Uterus (tissue), 4 donors: ENCODE measurements at places on chromosomes 1 and 21.
A peak's percentile ranks its signal among the peaks of the same experiment; 100 is the strongest.

DNA sequence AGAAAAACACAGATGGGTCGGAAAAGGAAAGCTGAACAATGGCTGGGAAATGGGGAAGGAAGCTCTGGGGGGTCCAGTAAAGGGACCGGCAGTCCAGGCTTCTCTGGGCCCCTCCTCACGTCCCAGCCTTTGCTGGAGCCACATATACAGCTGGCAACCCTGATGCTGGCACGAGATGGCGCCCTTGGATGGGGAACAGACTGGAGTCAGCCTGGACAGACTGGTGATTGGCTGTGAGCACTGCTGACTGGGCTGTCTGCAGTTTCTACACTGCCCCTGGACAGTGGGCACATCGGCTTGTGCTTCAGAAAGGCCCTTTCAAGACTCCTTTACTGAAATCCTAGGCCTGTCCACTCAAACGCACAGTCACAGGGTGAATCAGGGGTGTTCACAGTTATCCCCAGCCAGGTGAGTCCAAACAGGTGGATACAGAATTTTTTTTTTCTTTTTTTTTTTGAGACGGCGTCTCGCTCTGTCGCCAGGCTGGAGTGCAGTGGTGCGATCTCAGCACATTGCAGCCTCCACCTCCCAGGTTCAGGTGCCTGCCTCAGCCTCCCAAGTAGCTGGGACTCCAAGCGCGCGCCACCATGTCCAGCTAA lies 31.1 kb upstream of the ZBTB40 start:
- H3K27me3 ChIP-seq, result no peaks in the 10 kb centered on the region
- H3K36me3 ChIP-seq, result no peaks in the 10 kb centered on the region
- peak; percentile 53 for DNase-seq
- H3K4me1 ChIP-seq, result no peaks in the 10 kb centered on the region
- H3K27ac ChIP-seq, result no peak overlapping the region

GRCh38 chr1:193303849-193304248 lies 117.4 kb upstream of the B3GALT2 start:
- no peaks in the 10 kb centered on the region for H3K36me3 ChIP-seq
- H3K4me3 ChIP-seq, result no peak overlapping the region
- H3K27ac ChIP-seq, result no peak overlapping the region
- H3K4me1 ChIP-seq, result no peaks in the 10 kb centered on the region
- no peaks in the 10 kb centered on the region for H3K27me3 ChIP-seq

DNA sequence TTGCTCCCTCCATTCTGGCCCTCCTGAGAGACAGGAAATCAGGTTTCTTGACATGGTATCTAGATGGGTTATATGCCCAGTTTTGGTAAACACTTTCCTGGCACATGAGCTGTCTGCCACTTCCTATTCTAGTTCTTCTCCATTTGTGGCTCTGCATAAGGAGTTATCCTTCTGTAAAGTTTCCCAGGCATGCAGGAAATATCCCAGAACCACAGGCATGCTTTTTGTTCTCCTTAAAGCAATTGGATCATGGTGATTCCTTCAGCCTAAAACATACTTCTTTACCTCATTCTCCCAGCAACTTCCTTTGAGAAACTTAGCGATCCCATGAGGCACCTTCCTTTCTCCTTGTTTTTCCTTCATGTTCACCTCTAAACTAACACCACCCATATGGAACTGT lies 199.8 kb downstream of the CRB1 start:
- no peak for DNase-seq
- H3K27ac ChIP-seq, result no peak overlapping the region
- H3K4me1 ChIP-seq, result no peaks in the 10 kb centered on the region
- H3K4me3 ChIP-seq, result no peak overlapping the region
- H3K36me3 ChIP-seq, result no peaks in the 10 kb centered on the region

DNA sequence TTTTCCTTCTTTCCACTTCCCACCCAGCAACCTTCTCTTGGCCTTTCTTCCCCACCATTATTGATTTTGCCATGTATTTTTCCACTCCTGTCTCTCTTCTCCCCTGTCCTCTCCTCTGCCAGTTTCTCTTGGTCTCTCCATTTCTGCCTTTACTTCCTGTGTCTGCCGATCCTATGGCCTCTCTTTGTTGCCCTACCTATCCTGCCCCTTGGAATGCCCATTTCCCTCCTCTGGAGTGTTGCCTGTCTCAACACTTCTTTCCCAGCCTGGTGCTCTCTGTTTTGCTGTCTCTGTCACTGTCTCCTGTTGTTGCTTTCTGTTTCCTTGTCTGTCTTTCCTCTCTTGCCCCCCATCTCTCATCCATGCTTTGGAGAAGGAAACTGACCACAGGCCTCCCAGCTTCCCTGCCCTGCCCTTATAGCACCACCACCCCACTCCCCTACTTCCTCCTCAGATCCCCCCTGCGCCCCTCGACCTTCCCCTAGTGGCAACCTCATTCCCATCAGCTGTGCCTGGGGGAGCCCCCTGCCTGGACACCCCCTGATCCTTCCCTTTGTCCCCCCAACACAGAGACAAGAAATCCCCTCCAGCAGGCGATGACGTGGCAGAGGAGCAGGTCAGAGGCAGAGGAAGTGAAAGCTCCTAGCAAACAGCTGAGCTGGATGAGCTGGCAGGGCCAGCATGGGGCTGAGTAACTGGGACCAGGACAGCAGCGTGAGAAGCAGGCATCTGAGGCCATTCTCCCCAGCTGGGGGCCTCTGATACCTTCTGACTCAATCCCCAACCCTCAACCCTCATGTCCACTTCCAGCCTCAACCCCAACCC lies 6.6 kb upstream of the ETV3L start:
- no peak overlapping the region for H3K4me3 ChIP-seq
- no peaks in the 10 kb centered on the region for H3K36me3 ChIP-seq
- H3K27ac ChIP-seq, result no peak overlapping the region

GRCh38 chr21:27298465-27298864 lies 331.6 kb upstream of the ADAMTS5 start:
- no peak overlapping the region for H3K27ac ChIP-seq
- no peaks in the 10 kb centered on the region for H3K4me1 ChIP-seq
- H3K4me3 ChIP-seq, result no peak overlapping the region
- no peak for DNase-seq
- no peaks in the 10 kb centered on the region for H3K27me3 ChIP-seq
- no peaks in the 10 kb centered on the region for H3K36me3 ChIP-seq

- H3K27me3 ChIP-seq, result no peaks in the 10 kb centered on the region
- H3K4me3 ChIP-seq, result peak overlapping the region; percentile 91
- no peaks in the 10 kb centered on the region for H3K36me3 ChIP-seq
Measured at GRCh38 chr1:43650310-43651085, 549 bp downstream of the KDM4A start.

- H3K27me3 ChIP-seq, result no peaks in the 10 kb centered on the region
- no peak overlapping the region for H3K27ac ChIP-seq
- no peaks in the 10 kb centered on the region for H3K36me3 ChIP-seq
- no peak for DNase-seq
Measured at GRCh38 chr1:198047913-198048312, 108.9 kb upstream of the NEK7 start.

GRCh38 chr1:34749992-34750391 lies 4.9 kb upstream of the GJB5 start:
- H3K27me3 ChIP-seq, result no peaks in the 10 kb centered on the region
- no peak overlapping the region for H3K4me3 ChIP-seq
- H3K36me3 ChIP-seq, result no peaks in the 10 kb centered on the region
- H3K27ac ChIP-seq, result no peak overlapping the region

GRCh38 chr1:204871405-204872037 lies 859 bp downstream of the NFASC start:
- no peaks in the 10 kb centered on the region for H3K36me3 ChIP-seq
- no peaks in the 10 kb centered on the region for H3K27me3 ChIP-seq
- H3K4me3 ChIP-seq, result no peak overlapping the region
- H3K4me1 ChIP-seq, result peaks cover 13% of the 10 kb centered on the region

DNA sequence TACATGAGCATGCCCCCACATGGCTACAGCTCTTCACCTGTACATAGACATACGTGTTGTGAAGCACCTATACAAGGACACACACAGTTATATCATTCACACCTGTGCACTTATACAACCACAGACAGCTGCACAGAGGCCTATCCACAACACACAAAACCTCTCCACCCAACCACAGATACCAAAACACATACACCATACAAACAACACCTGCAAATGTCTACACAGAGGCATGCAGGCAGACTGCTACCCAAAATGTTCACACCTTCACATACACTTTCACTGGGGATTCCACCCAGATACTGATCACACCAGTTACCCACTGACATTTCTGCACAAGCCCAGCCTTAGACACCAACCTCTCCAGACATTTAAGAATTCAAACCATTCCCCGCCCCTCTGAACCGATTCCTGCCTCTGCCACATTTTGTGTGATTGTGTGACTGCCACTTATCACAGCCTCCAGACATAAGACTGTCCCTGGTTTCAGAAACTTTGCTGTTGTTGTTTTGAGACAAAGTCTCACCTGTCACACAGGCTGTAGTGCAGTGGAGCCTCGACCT lies 2.0 kb downstream of the C1orf232 start:
- no peaks in the 10 kb centered on the region for H3K36me3 ChIP-seq
- H3K27ac ChIP-seq, result no peak overlapping the region
- H3K4me3 ChIP-seq, result no peak overlapping the region
- H3K27me3 ChIP-seq, result no peaks in the 10 kb centered on the region

- H3K4me1 ChIP-seq, result no peaks in the 10 kb centered on the region
- H3K27ac ChIP-seq, result no peak overlapping the region
- H3K36me3 ChIP-seq, result no peaks in the 10 kb centered on the region
- no peaks in the 10 kb centered on the region for H3K27me3 ChIP-seq
- H3K4me3 ChIP-seq, result no peak overlapping the region
Measured at GRCh38 chr1:110612060-110612745, 6.0 kb upstream of the KCNA2 start.

DNA sequence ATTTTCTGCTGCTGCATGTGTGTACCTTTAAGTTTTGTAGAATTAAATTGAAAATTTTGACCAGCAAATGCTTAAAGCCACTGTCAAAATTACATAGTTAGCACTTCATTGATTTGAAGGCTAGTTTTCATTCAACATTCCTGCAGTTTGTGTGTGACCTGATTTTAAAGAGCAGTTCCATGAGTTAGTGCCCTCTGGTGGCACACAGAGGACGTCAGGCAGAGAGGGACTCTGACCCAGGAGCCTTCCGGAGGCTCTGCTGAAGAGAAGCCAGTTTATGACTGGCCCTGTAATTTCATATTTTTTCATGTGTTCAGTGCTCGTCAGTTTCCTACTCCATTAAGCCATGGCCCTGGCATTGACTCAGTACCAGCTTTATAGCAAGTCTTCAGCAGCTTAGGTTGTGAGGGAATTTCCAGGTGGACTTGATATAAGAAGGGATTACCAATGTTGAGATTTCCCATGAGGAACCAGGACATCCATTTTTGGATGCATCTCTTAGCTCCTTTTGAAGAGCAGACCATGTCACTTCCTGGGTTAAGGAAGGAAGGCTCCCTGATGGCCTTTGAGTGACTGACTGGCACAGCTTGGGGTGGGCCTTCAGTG lies 104.7 kb downstream of the CAMTA1 start:
- H3K36me3 ChIP-seq, result no peaks in the 10 kb centered on the region
- no peak overlapping the region for H3K4me3 ChIP-seq
- no peak overlapping the region for H3K27ac ChIP-seq
- no peaks in the 10 kb centered on the region for H3K27me3 ChIP-seq
- no peak for DNase-seq

GRCh38 chr1:95023399-95024043 lies 49.2 kb downstream of the ALG14 start:
- no peaks in the 10 kb centered on the region for H3K4me1 ChIP-seq
- H3K4me3 ChIP-seq, result no peak overlapping the region
- H3K27ac ChIP-seq, result peak overlapping the region; percentile 85
- DNase-seq, result peak; percentile 43
- no peaks in the 10 kb centered on the region for H3K36me3 ChIP-seq

- no peaks in the 10 kb centered on the region for H3K36me3 ChIP-seq
- H3K27me3 ChIP-seq, result no peaks in the 10 kb centered on the region
- H3K27ac ChIP-seq, result peak overlapping the region; percentile 4
- DNase-seq, result no peak
- H3K4me3 ChIP-seq, result no peak overlapping the region
Measured at GRCh38 chr1:225565847-225566246, 87.1 kb downstream of the ENAH start.

DNA sequence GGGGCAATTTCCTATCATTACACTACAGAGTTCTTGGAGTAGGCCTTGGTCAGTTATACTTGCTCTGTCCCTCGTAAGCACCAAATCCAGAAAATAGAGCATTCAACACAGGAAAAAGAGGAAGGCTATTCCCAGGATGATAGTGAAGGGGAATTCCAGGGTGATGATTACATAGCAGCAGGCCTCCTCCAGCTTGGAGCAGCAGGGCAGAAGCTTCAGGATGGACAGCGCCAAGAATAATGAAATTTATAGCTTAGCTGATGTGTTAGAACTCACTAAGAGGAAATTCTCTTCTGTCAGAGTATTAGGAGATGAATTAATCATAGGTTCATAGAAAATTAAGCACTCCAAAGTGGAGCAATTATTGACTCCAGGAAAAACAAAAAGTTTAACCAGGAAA lies 10.8 kb upstream of the SMAP2 start:
- H3K4me3 ChIP-seq, result no peak overlapping the region
- no peak for DNase-seq
- no peaks in the 10 kb centered on the region for H3K36me3 ChIP-seq
- no peaks in the 10 kb centered on the region for H3K4me1 ChIP-seq

DNA sequence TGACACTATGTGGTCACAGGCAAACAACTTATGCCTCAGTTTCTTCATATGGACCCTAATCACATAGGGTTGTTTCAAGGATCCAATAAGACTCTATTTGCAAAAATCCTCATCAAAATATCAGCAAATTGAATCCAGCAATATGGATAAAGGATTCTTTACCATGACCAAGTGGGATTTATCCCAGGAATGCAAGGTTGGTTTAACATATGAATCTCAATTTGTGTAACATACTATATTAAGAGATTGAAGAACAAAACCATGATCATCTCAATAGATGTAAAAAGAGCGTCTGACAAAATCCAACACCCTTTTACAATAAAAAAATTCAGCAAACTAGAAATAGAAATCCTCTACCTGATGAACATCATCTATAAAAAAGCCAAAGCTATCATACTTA lies 23.9 kb downstream of the ARHGEF11 start:
- H3K27ac ChIP-seq, result no peak overlapping the region
- H3K36me3 ChIP-seq, result no peaks in the 10 kb centered on the region
- H3K27me3 ChIP-seq, result no peaks in the 10 kb centered on the region
- peaks cover 3% of the 10 kb centered on the region for H3K4me1 ChIP-seq

DNA sequence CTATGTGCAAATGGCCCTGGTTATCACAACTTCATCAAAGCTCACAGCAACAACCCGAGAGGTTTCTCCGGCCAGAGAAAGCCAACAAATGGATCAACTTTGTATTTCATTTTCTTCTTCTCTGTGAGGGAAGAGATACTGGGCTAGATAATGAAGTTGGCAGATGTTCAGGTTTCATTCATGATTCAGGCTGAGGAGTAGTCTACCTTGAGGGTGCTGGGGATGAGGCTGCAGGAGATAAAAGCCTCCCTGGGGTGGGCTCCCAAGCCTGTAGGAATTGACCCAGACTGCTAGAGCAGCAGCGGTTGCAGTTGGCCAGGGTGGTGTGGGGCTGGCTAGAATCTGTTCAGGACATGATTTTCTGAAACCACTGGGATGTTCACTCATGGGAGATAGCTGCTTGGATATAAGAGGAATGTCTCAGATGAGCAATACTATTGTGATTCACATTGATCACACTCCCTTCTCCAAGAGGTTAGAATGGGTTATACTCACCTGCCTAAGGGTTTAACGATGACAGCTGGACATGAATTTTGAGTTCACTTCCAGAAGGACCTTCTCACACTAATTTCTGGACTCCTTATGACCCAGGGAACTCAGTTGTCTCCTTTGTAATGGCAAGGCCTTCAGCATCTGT lies 64.0 kb downstream of the SYT6 start:
- no peaks in the 10 kb centered on the region for H3K27me3 ChIP-seq
- H3K4me1 ChIP-seq, result no peaks in the 10 kb centered on the region
- H3K36me3 ChIP-seq, result no peaks in the 10 kb centered on the region
- DNase-seq, result no peak
- no peak overlapping the region for H3K4me3 ChIP-seq
